ENCODE measurements at places on chromosomes 4 and X.
A peak's percentile ranks its signal among the peaks of the same experiment; 100 is the strongest.

DNA sequence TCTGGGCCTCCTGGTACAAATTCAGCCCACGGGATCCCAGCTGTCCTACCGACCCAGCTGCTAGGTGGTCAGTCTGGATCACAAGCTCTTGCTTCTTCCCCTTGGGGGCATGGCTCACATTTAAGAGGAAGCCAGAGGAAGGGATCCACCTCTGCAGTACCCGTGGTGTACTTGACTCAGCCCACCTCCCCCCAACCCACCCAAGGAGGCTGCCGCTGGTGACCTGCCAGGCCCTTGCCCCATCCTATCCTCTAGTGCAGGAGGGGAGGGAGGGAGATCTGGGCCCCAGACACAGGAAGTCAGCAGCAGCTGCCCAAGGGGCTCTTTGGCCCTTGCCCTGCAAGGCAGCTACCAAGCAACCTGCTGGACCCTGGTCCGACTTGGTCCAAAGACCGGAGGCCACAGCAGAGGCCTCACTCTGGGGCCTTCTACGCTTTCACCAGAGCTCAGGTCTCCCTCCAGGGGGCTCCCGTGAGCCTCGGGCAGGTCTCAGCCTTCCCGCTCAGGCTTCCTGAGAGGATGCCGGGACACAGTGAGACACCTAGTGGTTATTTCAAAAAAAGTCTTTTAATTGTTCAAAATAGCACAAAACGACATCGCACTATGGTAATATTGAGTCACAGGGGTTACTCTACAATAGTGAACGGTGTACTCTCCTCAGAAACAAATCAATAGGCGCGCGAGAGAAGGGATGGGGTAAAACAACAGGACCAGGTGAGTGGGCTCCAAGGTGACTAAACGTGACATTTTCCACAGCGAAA is 2.7 kb upstream of the RENBP start:
- DNase-seq = no peak

- no peak for DNase-seq
These were observed 12.4 kb downstream of the DCAF8L1 start for GRCh38 chrX:27968878-27969277.

DNA sequence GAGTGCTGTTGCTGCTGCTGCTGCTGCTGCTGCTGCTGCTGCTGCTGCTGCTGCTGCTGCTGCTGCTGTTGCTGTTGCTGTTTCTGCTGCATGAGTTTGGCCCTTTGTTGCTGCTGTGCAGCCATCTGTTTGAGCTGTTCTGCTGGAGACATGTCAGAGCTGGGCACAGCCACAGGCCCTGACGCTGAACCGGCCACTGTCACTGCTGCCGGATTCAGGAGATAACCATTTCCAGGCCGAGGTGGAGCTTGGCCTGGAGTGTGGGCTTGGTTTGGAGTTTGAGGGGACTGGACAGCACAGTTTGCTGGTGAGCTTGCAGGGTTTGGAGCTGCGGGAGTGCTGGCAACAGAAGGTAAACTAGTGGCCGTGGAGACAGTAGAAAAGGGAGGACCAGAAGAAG is 224.3 kb downstream of the MGST2 start:
- no peak for DNase-seq

GRCh38 chr4:104860238-104861123 is 286.2 kb upstream of the TET2 start:
- DNase-seq = peak; percentile 21

DNA sequence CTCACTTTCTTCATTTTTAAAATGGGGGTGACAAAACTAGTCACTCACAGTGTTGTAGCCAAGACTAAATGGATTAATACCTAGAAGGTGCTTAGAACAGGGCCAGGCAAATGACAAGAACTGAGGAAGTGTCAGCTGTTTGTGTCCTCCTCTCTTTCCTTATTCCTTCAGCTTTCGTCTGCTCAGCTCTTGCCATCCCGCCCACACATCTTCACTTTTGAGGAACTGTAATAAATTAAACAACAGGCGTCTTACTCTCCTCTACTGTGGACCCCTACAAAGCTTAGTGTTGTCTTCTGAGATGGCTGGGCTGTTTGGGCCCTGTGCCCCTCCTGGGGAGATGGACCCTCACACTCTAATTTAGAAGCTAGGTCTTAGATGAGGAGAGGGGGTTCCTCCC is 2.7 kb downstream of the HPSE start:
- DNase-seq = no peak
